IPS DF 19.7 (cell line): ENCODE measurements at places on chromosomes 3 and 15.

DNA sequence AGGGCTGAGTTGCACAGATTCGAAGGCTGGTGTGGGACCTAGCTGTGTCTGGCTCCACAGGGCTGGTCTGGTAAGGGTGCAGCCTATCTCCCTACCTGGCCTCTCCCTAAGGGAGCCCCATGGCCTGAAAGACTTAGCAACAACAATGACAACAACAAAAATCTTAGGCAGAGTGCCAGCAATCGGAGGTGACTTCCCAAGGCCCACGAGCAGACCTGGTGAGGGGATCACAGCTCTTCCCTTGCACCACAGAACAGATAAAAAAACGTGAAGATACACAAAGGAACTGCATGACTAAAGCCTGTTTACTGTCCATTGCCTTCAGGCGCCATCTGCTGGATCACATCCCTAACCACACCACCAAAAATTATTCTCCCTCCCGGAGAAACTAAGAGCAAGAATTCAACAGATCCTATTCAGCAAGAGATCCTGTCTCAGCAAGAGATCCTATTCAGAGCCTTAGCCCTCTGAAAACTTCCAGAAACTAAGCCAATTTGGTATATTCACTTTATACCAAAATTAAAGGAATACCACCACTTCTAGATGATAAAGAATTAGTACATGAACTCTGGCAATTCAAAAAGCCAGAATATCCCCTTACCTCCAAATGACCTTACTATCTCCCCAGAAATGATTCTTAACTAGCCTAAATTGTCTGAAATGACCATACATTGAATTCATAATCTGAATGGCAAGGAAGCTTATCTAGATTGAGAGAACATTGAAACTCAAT lies 24.1 kb upstream of the OR5K4 start:
- peak; percentile 71 for DNase-seq

DNA sequence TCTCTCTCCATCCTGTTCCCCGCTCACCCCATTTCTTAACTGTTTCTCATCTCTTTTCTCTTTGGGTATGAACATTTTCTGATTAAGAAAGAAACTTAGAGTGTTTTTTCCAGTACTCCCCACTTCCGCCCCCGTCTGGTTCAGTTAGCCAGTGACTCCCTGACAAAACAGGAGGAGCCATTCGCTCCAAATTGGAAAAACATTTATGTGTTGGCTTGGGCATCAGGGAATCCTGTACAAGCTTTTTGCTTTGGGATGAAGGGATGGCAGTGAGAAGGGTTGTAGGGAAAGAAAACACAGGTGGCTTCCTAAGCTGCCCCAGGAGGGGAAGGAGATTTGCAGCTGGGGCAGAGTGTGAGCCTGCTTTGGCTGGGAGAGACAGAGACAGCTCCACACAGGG lies 47.0 kb downstream of the BOC start:
- no peak for DNase-seq

- DNase-seq, result no peak
Observed at GRCh38 chr3:57077630-57078343, 17.3 kb downstream of the SPATA12 start.

DNA sequence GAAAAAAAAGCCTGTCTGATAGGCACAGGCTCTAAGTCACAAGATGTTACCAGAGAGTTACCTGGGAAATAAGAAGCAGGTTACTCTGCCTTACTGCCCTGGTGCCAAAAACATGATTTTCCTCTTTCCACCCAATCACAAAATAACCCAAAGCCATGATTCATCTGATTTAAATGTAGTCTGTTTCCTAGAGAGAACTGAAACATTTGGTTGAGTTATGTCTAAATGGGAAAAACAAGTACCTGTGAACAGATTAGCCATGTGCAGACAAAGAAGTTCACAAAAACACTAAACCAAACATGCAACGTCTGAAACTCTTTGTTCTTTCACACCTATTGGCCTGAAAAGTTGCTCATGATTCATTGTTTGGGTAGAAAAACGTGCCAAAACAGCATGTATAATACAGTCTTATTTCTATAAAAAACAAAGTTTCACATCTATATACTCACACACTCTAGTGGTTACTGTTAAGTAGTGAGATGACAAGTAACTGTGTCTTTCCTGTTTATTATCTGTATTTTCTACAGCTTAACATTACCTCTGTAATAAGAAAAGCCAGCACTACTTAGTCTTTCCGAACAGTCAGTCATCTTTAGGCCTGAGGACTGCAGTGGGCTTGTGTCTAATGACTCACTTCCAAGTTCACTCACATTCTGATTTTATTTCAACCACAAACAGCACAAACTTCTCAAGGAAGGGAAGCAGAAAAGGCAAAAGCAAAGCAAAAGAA lies 30.2 kb downstream of the FAM174B start:
- DNase-seq, result no peak

DNA sequence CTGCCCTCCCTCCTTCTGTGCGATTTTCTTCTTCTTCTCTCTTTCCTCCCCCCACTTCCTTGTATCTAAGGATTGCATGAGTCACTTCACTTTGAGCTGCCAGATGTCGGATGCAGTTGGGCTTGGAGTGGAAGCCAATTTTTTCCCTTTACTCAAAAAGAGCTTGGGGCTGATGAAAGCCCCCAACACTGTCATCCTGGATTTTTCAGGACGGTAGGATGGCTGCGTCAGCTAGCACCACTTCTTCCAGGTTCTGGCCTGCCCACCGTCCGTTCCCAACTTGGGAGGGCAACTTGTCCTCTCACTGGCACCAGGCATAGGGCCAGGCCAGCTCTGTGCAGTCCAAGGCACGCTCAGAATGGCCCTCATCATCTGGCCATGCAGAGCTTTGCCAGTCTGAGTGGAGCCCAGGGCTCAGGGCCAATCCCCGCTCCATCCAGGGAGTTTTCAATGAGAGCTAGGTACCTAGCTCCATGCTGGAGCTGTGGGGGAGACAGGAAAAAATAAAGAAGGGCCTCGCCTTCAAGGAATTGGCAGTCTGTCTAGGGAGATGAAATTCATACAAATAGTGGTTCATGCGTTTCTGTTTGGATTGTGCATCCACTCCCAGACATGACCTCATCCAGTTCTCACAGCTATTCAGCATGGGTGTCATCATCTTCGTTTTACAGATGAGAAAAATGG lies 47.7 kb upstream of the INSYN1 start:
- DNase-seq, result no peak
